ENCODE measurements at places on chromosomes 13 and 19.

DNA sequence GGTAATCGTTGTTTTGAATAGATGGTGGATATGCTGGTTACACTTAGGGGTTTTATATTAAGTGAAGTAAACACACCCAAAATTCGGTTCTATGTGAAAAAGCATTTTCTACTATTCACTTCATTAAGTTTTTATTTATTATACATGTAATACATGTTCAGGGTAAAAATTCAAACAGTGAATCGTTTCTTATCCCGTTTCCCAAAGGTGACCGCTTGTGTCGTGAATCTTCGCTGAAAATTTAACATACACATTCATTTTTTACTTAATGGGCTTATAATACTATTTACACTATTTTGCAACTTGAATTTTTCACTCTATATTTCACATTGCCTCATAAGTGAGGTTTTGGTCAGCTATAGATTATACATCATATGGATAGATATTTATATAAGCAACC lies 24.5 kb downstream of the IPO5 start:
- no peak for DNase-seq

GRCh38 chr13:111203736-111204389 lies 88.8 kb downstream of the ARHGEF7 start:
- DNase-seq, result no peak

- DNase-seq, result no peak
These were observed 8.2 kb upstream of the PAN3 start for GRCh38 chr13:28129911-28130693.

GRCh38 chr19:15453091-15453578 lies 3.4 kb upstream of the WIZ start:
- DNase-seq, result no peak

GRCh38 chr13:90477216-90477615 lies 870.3 kb upstream of the MIR17HG start:
- DNase-seq, result no peak

DNA sequence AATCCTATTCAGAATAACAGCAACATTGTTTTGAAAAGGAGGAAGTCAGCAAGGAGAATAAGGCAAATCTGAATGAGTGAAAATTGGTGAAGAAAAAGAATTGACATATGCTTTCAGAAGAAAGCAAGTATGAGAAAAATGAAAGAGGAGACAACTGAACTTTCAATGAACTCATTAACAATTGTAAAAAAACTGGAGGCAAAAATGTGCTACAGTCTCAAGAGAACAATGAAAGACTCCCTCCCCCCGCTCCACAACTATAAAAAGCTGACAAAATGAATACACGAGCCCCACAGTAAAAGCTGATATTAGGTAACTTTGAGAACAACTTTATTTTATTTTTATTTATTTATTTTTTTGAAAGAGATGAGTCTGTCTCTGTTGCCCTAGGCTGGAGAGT lies 373.1 kb downstream of the DIAPH3 start:
- DNase-seq, result no peak

GRCh38 chr13:69199664-69200063 lies 908.0 kb upstream of the ATXN8OS start:
- DNase-seq, result no peak

Data from nucleus accumbens (tissue), 56 donors.